ENCODE measurements at places on chromosomes 6 and 20. TPM values are rescaled to one million over a fixed set of nuclear protein-coding genes. Genes with fewer than 3 reads are reported as not detected.

DNA sequence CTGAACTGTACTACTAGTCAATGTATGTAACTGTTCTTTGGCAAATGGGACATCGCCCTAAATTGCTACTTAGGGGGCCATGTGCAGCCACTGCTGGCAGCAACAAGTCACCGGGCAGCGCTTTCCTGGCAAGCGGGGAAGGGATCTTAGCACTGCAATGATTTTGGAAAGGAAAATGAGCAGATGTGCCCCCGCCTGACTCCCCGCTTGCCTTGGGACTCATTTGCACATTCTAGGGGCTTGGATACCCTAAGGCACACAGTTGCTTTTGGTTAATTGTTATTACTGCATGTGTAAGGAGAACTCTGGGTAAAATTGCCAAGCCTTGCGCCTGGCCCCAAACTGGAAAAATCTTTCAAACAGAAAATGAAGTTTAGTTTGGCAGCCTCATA is 32.2 kb downstream of the CD83 start:
- DNase-seq = no peak

- DNase-seq = no peak
Observed at GRCh38 chr20:10225439-10226060, 6.9 kb downstream of the SNAP25 start.

DNA sequence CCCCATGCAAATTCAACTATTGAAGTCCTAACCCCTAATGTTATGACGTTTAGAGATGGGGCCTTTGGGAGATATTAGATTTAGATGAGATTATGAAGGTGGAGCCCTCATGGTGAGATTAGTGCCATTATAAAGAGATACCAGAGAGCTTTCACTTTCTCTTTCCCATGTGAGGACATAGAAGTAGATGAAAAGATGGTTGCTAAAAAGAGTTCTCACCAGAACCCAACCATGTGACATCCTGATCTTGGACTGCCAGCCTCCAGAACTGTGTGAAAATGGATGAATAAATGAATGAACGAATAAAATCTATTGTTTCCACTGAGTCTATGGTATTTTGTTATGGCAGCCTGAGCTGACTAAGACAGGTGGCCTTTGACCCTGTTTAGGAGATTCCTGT is 50.6 kb upstream of the FBXO30 start:
- DNase-seq = no peak

DNA sequence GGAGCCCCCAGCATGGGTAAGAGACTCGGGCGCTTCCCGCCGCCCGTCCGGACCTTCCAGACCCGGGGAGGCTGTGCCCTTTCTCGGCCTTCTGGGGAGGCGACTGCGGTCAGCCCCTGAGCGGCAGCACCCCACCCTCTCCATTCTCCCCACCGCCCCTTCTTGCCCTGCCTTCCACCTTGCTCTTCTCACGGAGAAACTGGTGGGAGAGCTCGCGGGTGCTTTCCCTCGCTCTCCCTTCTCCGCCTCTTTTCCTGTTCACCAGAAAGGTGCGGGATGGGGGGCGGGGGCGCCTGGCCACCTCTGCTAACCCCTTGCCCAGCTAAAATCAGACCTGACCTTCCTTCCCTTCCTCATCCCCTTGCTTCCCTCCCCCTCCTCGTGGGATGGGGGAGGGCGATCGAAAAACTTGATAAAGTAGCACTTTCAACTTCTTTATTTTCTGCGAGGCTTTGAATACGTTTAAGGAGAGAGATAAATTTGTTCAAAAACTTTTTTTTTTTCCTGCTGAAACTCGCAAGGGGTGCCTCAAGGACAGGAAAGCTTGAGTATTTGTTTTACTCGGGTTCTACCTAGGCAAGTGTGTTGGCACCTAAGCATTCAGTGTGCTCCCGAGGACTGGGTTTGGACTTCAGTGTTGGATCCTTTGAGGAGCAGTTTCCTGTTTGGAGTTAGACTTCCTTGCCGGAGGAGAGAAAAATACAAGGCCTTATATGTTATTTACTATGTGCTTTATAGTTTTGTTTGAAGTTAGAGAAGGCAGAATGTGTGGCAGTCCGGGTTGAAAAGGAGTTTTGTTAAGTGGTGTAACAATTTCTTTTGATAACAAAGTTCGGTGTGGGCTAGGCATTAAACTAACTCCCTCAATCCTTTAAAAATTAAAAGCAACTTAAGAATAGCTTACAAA is 897 bp downstream of the CD2AP start:
- peak; percentile 71 for DNase-seq

DNA sequence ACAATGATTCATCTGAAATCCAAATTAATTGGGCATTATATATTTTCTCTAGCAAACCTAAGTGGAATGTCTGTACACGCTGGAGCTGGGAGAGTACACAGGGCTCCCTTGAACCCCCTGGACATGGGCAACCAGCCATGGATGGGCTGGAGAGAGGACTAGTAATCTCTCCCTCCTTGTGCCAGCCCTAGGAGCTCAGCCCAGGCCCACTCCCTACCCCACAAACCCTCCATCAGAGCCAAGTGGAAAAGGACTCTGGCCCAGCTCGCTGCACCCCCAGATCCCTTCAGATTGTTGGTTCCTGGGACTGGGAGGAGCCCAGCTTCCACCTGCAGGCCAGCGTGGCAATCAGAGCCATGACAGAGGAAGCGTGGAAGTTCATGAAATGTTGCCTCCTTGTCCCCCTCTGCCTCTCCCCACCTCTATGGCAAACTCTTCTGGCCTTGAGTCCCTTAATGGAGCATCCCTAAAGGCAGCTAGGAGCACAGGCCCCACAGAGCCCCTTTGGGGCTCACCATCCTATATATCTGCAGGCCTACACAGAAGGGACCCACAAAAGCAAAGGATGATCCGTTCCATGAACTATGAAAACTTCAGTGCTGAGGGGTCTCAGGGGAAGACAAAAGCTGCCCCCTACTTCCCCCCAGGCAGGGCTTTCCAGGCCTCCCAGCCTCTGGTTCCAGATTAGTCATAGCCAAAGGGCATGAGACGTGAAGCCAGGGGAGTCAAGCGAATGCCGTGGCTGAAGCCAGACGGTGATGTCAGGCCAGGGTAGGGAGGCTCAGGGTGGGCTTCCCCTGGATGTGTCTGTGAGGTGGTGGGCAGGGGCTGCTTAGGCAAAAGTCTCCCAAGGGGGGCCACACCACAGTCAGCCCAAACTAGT is 126.4 kb upstream of the MAFB start:
- no peak for DNase-seq

GRCh38 chr6:109653264-109653663 is 37.7 kb downstream of the AK9 start:
- no peak for DNase-seq

- DNase-seq = no peak
Observed at GRCh38 chr20:62025832-62026563, 39.7 kb downstream of the TAF4 start.

DNA sequence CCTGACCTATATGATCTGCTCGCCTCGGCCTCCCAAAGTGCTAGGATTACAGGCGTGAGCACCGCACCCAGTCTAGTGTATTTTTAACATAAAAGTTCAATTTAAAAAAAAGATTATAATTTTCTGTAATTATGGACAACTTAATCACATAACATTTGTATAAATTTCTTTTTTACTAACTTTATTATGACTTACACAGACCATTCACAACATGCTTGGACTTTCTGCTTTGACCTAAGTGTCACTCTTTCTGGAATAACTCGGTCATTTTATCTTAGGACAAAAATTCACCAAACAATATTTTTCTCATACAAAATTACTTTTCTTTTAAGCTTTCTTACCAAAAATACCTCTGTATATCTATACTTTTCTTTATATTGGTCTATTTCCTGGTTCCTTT is 15.4 kb upstream of the IL22RA2 start:
- DNase-seq = no peak

- peak; percentile 84 for DNase-seq
Observed at GRCh38 chr20:62367136-62367632, at the start of gene LAMA5. Gene LAMA5 (minus strand): TSS chr20:62367312. CDS start chr20:62367245, 67 bp downstream.

DNA sequence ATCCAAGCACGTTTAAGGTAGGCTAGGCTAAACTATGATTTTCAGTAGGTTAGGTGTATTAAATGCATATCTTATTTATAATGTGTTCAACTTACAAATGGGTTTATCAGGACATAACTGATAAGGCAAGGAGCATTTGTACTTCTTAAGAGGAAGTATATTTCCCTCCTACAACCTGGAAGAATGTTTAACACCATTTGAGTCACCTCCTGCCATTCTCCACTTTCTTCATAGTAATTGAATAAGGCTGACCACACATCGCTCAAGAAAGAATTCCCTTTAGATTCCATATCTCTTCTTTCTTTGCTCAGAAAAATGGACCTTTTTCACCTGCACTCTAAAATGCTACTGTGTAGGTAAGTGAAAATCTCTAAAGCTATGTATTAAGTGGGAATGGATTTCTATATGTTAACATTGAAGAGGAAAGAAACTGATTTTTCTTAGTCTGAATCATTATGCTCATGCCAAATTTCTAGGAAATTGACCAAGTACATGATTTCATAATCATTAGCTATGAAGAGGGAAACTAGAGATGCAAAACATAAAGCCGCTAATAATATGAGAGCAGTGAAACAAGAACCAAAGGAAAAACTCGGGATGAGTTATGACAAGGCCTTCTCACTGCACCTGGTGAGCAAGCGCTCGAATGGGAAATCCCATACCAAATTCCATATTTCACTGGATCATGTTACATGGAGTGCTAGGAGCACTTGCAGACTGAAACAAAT is 210.4 kb downstream of the ALDH8A1 start:
- DNase-seq = no peak

DNA sequence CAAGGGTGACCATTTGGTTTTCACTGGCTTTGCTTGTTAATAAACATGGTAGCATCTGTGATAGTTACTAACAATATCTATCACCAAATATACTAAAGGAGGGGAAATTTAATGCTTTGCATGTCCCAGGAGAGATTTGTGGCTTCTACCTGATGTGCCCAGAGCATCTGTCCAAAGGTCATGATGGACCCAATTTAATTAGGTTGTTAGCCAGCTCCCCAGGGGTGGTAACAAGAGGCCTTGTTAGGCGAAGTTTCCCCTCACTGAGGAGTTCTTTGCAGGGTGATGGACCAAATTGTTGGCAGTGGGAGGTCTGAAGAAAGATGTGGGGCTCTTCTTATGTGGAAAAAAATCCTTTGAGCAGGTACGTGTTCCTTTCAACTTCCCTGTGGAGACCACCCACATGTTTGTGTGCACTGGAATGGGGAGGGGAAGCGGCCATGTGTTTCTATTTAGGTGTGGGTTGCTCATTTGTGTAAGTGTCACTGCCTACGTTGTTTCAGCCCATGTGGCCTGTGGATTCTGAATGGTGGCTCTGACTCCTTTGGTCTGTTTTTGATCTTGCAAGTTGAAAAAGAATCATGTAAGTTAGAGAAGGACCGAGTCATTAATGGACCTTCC is 137.6 kb downstream of the CLIC5 start:
- DNase-seq = no peak

DNA sequence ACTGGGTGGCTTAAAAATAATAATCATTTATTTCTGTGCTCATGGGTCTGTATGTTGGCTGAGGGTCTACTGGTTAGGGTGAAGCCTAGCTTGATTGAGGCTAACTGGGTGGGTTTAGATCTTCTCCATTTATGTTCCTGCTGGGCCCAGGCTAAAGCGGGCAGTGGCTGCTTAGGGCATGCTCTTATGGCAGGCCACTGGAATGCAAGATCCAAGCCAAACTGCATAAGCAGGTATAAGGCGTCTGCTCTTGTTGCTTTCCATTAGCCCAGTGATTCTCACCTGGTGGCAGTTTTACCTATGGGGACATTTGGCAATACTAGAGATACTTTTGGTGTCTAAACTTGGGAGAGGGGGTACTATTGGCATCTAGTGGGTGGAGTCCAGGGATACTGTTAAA is 44.5 kb downstream of the QKI start:
- DNase-seq = no peak

GRCh38 chr20:51393571-51393970 is 148.9 kb downstream of the NFATC2 start:
- no peak for DNase-seq

DNA sequence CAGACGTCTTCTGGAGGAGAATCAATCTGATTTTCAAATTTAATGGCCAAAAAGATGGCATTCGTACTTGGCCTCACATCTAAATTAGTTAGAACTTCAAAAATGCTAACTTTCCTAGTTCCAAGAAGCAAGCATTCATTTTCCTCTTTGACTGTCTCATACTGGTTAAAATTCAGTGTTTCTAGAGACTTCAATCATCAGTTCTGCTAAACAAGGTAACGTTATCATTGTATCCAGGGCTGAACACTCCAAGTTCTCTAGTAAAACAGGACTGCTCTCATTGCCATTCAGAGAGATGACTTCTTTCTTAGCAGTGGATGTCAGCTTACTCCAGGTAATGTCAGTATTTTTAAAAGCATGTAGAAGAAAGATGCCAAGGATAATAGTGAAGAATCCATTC is 34.6 kb upstream of the ENTPD6 start:
- DNase-seq = no peak

GRCh38 chr6:82987416-82987815 is 78.2 kb downstream of the UBE3D start:
- no peak for DNase-seq

DNA sequence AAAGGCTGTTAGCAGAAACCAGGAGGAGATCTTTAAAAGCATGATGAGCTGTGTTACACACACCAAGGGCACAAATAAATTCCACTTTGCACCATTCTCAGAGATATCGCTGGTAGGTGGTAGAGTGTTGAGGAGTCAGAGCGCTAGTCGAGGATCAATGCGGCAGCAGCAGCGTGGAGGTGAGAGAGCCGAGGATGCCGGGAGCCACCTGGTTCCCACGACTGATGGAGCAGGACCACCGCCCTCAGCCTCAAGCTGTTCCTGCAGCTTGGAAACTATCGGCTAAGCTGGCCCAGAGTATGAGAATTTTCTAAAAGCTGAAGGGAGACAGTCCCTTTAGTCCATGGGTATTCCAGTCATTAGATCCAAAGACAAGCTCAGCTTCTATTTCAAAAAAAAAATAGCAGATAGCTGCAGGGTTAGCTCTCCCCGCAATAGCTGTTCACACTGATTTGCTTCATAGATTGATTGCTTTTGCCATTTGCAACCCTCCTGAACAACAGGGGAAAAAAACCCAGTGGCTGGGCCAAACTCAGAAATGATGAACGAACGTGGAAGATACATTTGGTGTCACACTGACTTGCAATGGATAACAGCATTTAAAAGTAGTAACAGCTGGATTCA is 106.2 kb downstream of the LCA5 start:
- no peak for DNase-seq

GRCh38 chr6:11370191-11371018 is 137.9 kb upstream of the NEDD9 start:
- DNase-seq = peak; percentile 72

- no peak for DNase-seq
Observed at GRCh38 chr20:49969234-49969633, 13.5 kb upstream of the SNAI1 start.

The LSM14B gene
- 31.6 TPM for total RNA-seq

The RAMACL gene
- 1.9 TPM for total RNA-seq

The LY6G6F gene
- total RNA-seq = not detected

The CAPN11 gene
- total RNA-seq = 2.3 TPM

The TMEM244 gene
- total RNA-seq = not detected

The CPNE1 gene
- total RNA-seq = 145 TPM

The ZNF165 gene
- 3.6 TPM for total RNA-seq

The DPPA5 gene
- total RNA-seq = not detected

The RNF144B gene
- 153 TPM for total RNA-seq

The SLC12A5 gene
- total RNA-seq = 2.0 TPM

The SMIM29 gene
- total RNA-seq = 22.6 TPM
